Right kidney (tissue), 9 donors: ENCODE measurements at places on chromosomes 2 and 18.

GRCh38 chr18:71329114-71329513 lies 1040.3 kb downstream of the SOCS6 start:
- no peak for DNase-seq

GRCh38 chr18:58768293-58768974 lies 96.2 kb upstream of the ZNF532 start:
- peak; percentile 87 for DNase-seq

- no peak for DNase-seq
Observed at GRCh38 chr2:183063083-183063482, 15.5 kb upstream of the DUSP19 start.

DNA sequence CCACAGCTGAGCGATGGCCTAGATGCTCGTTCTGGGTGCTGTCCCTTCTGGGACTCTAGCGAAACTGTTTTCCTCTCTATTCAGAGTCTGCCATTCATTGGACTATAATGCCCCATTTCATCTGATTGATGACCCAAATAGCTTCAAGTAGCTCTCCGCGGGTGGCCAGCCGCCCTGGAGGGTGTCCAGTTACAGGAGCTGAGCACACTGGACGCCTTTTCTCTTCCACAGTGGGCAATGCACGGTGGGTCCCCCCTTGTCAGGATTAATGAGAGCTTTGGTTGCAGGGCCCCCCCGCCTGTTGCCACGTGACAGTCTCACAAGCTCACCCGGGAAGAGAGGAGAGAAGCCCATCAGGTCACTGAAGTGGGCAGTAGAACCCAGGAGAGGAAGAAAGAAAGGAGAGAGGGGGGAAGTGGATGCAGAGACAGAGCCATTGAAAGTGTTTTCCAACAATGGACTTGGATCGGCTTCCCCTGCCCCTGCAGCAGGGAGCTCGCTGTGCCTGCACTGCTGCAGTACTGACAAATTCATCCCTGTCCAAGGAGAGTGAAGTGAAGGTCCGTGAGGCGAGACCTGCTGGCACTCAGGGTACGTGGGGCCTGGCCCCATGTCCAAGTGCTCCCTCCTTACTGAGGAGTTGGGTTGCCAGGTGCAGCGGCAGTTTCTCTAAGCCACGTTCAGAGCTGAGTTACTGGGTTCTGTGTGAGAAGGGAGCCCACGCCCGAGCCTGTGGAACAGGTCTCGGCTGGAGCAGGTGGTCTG lies 44.8 kb downstream of the DIPK1C start:
- DNase-seq = peak; percentile 50

DNA sequence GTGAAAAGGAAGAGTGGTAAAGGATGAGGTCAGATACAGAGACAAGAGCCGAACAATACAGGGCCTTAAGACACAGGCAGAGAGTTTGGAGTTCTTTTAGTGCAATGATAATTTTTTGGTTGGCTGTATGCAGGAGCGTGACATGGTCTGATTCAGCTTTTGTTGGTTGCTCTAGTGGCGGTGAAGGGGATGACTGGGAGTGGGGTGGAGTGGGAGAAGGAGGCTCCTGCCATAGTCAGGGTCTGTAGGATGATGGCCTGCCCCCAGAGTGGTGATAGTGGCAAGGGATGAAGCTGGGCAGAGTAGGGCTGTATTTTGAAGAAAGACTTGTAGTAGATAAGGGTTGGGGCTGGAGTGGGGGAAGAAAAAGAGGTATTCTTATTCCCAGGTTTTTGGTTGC lies 306.6 kb upstream of the VWC2L start:
- no peak for DNase-seq

DNA sequence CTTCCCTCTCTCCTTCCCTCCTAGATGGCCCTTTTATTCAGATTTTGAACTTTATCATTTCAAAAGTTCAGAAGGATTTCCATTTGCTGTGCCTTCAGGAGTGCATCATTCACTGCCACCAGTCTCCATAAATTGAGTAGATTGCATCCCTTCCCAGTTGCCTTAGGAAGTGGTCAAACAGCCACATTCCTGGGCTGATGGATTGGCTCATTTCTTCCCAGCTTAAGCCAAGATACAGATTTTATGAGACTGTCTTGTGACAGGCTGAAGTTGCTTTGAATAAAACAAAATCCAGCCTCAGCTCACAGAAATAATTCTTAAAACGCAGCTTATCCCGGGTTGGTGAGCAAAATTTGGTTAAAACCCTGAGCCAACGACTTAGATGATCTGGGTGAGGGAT lies 9.8 kb downstream of the NRP2 start:
- DNase-seq = no peak

GRCh38 chr2:106363791-106364190 lies 104.4 kb downstream of the RGPD3 start:
- no peak for DNase-seq

DNA sequence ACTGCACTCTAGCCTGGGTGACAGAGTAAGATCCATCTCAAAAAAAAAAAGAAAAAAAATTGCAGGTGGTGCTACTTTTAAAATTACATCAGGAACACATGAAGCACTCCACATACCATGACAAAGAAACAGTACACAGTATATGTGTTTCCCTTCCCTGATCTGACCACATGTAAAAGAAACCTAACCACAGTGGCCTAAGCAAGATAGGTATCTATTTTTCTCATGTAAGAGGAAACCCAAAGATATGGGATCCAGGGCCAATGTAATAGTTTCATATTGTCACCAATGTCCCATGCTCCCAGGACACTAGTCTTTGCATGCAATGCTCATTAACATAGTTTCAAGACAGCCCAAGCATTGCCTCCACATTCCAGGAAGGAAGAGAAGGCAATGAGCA lies 99.9 kb downstream of the DYM start:
- DNase-seq = no peak

- no peak for DNase-seq
Observed at GRCh38 chr2:119943058-119943457, 69.8 kb upstream of the EPB41L5 start.

DNA sequence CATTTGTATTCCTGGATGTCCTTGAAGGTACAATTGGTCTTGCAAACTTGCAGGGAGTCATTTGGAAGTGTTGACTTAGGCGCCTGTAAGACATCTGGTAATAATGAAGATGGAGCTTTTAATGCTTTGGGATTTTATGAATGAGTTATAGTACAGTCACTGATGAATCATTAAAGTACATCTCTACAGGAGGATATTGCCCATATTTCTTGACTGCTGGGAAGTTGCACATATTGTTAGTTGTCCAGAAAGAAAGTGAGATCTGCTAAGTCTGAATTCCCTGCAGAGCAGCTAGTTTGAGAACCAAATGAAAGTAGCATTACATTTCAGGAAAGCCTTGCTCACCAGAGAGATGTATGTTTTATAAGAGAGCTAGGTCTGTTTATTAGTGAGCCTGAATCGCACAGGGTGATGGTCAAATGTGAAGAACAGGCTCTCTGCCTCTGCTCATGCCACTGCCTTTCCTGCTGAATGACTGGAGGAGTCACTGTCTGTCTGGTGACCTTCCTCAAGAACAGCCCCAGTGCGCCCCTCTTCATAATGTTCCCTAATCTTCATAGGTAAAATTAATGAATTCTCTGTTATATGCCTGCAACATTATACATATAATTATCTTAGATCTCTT lies 138.9 kb upstream of the KLHL14 start:
- no peak for DNase-seq

DNA sequence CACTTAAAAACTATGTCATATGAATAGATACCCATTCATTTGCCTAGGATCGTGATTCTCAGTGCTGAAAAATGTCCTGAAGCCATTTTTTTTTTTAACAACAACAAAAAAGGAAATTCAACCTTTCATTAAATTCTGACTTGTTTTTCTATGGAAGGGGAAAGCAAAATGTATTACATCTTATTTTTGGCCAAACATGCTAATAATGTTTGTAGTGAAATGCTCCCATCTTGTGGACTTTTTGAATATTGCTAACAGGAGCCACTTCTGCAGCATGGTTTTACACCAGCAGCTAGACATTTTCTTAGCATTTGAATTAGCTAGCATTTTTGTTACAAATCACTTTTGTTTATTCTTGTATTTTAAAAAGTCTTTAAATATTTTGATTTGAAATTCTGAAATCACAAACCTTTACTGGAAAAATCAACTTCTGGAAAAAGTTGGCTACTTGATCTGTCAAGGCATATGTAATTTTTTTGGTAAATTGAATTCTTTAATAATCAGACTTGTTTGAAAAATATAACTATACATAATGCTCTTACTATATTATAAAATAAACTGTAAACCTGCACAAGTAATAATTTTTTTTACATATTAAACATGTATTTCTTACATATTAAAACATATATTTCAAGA lies 75.8 kb downstream of the KIDINS220 start:
- DNase-seq = no peak

DNA sequence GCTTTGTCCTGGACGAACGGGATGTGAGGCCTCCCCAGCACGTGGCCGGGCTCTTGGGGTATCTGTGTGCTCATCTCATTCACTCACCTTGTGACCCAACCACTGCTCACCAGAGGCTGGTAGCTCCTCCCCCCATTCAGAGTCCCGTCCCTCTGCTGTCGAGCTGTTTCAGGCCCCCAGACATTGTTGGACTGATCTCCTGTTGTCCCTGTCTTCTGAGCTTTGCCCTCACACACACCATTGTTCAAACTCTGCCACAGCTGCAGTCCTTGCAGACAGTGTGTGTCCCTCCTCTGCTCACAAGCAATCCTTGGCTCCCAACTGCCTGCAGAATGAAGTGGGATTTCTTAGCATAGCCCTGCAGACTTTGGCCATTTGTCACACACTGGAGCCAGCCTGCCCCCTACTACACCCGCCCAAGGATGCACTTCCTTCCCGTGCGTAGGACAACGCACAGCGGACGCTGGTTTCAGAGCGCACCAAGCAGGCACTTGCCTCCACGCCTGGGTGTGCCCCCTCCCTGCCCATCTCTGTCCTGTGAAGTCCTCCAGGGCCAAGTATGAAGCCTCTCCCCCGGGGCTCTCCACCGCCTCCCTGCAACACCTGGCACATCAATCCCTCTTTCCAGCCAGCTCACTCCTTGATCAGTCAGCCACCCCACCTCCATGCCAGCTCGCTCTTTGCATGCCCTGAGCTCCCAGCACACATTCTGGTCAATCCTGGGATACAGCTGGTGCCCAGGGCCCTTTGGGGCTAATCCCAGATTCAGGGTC lies 16.5 kb upstream of the PRLH start:
- DNase-seq = no peak

DNA sequence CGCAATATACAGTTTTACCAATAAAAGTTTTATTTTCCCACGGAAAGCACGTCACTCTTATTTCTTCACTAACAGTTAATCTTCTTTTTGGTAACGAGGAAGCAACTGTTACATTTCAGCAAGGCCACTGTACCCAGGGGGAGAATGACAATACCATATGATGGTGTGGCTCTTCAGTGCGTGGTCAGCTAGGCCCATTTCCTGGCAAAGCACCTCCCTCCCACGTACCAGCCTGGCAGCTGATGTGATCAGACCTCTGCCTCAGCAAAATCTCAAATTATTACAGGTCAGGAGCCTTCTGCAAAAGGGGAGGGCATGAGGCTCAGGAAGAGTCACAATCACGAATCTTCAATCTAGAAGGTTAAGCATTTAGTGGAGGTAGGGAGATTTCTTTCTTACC lies 55.4 kb downstream of the KLF7 start:
- DNase-seq = no peak

- DNase-seq = no peak
Observed at GRCh38 chr2:77566582-77566981, 44.4 kb upstream of the LRRTM4 start.

- DNase-seq = no peak
Observed at GRCh38 chr2:190254063-190254850, 65.4 kb downstream of the HIBCH start.

DNA sequence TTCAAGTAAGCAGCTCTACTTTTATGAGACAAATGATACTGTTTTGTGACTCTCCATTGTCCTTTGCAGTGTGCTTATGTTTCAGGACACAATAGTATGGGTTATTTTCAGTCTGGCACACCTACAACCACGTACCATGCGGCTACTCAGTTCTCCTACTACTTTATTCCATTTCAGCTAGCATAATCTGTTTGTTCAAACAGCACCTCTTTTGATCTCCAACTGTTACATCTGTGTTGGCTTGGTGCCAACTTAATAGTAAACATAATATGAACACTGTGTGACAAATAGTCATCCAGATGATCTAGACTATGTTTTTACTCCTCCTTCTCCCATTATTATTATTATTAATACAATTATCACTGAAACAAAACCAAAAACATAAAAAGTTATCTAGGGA lies 40.5 kb downstream of the MYO3B start:
- no peak for DNase-seq

DNA sequence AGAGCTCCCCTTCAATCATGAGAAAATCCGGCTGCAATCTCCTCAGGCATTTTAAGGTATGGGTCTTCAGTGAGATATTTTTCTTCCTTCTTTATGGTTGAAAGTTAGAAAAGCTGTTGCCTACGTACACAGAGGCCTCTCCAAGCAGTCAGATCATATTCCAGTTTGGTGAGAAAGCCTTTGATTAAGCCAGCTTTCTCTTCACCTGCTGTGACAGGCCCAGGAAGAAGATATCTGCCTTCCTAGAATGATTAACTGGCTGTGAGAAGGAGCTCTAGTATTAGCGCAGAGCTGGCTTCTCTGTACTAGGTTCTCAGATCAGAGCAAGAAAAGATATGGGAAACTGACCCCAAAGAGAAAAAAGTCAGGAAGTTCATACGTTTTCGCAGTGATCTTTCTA lies 585.0 kb upstream of the CHAC2 start:
- DNase-seq = no peak

GRCh38 chr2:120434492-120435308 lies 88.8 kb downstream of the INHBB start:
- no peak for DNase-seq
